CD4-positive, alpha-beta T cell treated with Interleukin-12 subunit alpha and Interleukin-12 subunit beta, for 1 hour (primary cell): ENCODE measurements at places on chromosomes 4 and X.

GRCh38 chr4:99201690-99202089, 17.4 kb downstream of the ADH6 start:
- no peak for DNase-seq

- DNase-seq = no peak
Observed at GRCh38 chr4:103429283-103429682, 231.1 kb upstream of the CENPE start.

DNA sequence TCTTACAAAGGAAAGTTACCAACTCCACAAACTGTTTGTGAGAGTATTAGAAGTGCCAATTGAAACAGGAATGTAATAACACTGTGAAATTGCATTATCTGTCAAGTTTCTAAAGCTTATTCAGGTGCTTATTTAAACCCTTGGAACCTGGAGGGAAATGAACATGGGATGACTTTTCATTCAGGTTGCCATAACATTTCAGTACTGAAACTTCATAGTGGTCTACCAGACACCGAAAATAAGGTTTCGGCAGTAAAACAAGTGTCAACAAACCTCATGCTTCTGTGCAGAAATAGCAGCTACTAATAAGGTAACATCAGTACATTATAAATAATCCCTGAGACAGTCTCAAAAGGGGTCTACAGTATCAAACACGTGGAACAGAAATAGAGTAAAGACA, 890.7 kb upstream of the INTU start:
- no peak for DNase-seq

- DNase-seq = no peak
Observed at GRCh38 chr4:73967866-73968265, 14.0 kb downstream of the PF4 start.

GRCh38 chr4:24625091-24625490, 40.7 kb upstream of the DHX15 start:
- DNase-seq = no peak

GRCh38 chr4:88062843-88063242, 55.4 kb downstream of the PKD2 start:
- DNase-seq = no peak
